NCI-H1105 treated with DMSO at 0.1 percent for 48 hours (cell line): ENCODE measurements at places on chromosomes 5 and 9.

DNA sequence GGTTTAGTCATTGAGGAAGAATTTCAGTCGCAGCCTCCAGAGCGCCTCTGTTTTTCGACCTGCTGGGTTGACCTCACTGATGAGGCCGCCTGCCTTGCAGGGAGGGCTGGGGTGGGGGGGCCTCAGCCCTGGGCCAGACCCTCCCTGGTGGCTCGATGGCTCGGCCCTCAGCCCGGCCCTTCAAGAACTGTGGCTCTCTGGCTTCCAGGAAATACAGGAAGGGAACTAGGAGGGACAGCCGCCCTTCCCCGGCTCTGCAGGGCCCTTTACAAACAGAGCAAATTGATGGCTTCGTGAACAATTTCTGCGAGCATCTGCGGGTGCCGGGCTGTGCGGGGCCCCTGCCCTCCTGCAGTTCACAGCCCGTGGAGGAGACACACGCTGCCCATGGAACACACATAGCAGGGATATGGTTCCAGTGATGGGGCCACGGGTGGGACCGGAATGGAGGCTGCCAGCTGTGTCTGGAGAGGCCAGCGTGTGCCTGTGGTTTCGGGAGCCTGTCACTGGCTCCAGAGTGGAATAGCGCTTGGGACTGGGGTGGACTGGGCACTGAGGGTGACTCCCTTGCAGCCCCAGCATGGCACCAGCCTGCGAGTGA lies 39.6 kb downstream of the COL5A1 start:
- DNase-seq = no peak

DNA sequence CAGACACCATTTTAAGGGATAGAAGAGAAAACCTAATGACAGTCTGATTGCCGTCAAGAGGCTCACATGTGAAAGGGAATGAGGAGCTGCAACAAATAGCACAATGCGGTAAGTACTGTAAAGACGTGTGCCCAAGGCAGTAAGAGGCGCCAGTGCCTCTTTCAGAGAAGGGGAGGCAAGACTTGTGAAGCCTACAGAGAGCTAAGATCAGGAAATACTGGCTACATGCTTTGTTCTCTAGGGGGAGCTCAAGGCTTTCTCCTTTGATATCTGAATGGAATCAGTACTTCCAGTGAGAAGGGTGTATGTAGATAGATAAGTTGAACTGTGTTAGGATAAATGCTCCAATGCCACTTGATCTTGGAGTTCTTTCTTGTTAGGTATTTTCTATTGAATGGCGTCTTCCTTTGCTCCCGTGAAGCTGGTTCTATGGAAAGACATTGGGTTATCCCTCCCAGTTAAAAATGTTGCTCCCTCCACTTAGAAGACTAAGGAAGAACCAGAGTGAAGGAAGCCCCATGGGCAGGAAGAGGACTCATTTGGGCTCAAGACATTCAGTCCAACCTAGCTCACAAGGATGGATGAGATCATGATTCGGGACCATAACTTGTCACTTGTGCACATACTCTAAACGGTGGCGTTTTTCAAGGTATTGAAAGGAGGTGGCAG lies 23.5 kb upstream of the ALDOB start:
- peak; percentile 76 for DNase-seq

DNA sequence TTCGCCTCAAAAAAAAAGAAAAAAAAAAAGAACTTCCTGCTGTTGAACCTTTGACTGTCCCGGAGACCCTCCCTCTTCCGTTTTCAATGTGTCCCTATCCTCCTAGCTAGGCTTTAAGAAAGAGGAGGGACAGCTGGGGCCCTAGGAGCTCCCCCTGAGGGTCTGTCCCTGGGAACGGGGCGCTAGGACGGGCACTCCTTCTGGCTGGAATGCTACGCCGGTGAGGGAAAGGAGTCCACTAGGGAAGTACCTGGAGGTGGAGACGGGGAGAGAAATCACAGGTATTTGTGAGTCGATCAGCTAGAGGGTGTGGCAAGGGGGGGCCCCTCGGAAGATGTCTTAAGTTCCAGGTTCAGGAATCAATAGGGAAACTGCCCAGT lies 4.6 kb downstream of the SIT1 start:
- peak; percentile 57 for DNase-seq

DNA sequence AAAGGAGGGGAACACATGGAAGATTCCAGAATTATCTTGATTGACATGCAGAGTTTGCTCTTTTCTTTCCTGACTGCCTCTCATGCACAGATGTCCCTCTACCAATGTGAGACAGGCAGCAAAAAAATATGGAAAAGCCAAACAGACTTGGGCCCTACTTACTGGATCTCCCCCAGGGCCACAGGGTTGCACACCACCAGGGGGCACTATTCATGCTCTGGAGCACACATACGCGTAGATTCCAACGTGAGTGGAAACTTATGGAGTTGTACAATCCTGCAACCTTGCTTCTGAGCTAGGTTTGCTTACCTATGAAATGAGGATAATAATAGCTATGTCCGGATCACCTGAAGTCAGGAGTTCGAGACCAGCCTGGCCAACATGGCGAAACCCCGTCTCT lies 319.5 kb downstream of the ARHGEF28 start:
- DNase-seq = no peak

DNA sequence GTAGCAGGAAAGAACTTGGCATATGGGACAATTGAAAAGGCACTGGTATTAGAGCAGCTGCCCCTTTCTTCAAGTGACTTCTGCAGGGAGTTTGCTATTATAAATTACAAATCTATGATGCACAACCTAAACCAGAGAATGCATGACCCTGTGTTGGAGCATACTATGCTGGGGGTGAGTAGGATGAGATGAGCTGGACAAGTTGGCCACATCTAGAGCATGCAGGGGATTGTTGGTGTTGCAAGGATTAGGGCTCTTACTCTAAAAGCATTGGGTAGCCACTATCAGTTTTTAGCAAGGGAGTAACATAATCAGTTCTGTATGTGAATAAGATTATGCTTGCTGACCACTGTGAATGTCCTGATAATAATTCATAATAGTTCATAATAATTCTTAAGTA lies 186.7 kb downstream of the KIAA0825 start:
- DNase-seq = no peak

- no peak for DNase-seq
These were observed 33.1 kb downstream of the NNT start for GRCh38 chr5:43636076-43636475.
